Stimulated activated CD4-positive, alpha-beta T cell treated with anti-CD3 and anti-CD28 coated beads, Interleukin-12 subunit alpha, Interleukin-12 subunit beta, amount 100 ng/mL, for 24 hours (primary cell): ENCODE measurements at places on chromosomes 6 and 20.

DNA sequence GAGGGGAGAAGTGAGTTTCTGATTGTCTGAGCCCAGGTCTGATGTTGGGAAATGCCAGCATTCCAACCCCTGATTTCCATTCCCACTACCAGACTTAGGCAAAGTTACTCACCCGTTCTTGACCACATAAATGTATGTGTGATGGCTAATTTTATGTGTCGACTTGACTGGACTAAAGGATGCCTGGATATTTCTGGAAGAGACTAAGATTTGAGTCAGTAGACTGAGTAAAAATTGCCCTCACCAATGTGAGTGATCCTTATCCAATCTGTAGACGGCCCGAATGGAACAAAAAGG is 95.8 kb upstream of the TAB2 start:
- DNase-seq = no peak

DNA sequence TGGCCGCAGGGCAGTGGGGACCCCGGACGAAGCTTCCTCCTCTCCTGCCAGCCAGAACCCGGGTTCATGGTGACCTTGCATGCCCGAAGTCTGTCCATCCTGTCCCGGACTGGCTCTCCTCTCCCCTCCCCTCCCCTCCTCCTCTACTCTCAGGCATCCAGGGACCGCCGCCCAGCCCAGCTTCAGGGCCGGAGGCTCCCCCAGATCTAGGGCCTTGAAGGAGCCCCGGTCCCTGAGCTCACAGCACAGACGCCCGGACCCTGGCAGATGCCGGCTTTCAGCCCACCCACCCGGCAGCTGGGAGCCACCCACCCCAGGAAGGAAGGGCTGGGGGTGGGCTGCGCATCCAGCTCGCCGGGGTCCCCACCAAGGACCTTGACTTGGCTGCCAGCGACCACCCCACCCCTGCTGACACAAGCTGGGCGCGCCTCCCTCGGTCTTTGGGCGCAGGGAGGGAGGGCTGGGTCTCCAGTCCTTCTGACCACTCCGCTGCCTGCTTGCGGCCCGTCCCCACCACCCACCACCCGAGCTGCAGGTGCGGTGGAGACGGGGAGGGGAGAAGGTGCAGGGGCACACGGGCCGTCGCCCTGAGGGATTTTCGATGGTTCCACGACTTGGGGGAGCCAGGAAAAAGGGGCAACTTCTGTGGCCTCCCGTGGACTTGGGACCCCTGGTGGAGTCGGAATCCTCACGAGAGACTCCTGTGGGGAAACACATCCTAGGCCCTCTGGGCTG is 5.8 kb upstream of the ABHD16B start:
- no peak for DNase-seq

DNA sequence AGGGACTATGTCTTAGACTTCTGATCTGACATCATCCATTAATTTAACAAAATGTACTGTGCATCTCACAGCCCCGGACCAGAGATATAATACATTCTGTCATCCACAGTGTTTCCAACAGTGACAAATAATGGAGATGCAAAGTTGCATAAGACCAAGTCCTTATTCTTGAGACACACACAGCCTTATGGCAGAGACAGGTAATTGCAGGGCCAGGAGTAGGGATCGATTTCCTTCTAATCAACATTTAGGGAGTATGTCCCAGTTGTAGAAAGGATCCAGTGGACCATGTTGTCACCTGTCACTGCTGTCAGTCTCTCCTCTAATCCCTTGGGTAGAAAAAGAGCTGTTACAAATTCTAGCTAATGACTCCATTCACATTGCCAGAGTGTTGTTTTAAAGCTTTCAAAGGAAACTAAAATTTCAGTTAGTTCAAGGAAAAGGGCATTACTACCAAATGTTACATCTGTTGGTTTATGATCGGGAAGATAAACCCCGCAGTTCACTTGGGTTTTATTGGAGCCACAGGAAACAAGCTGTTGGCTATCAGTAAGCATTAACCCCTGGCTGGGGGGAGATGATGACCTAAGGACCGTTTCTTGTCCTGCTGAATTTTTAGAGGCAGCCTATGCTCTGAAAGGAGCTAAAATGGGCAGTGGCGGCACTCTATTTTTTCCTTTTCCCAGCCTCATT is 111.4 kb upstream of the ATXN1 start:
- DNase-seq = no peak

GRCh38 chr6:36504982-36505381 is 42.3 kb downstream of the STK38 start:
- no peak for DNase-seq

DNA sequence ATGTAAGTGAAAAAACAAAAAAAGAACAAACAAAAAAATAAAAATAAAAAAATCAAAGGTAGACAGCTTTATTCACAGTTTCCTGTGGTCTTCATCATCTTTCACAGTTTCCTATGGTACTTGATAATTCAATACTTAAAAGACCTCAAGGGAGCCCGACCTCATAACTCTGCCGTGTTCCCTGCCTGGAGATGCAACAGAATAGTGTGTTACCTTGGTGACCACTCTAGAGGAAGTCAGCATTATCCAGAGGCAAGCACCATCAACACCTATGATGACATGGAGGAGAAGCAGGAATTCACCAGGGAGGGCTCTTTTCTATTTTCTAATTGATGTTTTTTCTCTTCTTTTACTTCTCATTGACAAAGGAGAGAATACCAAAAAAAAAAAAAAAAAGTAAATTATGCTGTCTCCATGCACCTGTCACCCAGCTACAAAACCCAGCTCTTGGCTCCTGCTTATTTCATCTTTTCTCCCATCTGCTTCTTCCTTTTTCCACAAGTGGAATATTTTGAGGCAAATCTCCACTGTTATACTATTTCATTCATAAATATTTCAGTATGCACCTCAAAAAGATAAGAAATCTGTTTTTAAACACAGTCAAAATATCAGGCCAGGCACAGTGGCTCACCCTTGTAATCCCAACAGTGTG is 95.8 kb upstream of the STXBP5 start:
- DNase-seq = no peak

DNA sequence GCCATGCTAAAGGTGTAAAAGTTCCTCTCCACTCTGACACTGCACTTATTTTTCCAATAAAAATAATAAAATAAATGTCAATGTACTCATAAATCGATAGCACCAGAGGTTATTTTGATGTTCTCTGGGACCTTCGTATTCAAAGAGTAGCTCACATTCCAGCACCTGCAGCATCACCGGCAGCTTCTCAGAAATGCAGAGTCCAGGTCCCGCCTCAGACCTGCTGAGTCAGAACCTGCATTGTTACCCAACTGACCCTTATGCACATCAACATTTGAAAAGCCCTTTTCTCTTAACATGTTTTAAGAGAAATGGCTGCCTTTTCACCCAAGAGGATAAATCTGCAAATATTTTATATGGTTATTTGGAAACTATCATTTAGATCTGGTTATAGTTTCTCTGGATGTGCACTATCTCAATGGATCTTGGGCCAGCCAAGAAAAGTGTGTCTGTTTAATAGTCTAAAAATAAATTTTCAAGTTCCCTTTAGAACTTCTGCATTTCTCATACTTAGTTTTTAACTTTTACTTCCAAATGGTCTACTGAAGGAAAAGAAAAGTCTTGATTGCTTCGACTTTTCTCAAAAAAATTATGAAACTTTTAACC is 216.2 kb upstream of the PRDM1 start:
- DNase-seq = no peak

GRCh38 chr20:31709939-31710338 is 12.7 kb downstream of the BCL2L1 start:
- no peak for DNase-seq

DNA sequence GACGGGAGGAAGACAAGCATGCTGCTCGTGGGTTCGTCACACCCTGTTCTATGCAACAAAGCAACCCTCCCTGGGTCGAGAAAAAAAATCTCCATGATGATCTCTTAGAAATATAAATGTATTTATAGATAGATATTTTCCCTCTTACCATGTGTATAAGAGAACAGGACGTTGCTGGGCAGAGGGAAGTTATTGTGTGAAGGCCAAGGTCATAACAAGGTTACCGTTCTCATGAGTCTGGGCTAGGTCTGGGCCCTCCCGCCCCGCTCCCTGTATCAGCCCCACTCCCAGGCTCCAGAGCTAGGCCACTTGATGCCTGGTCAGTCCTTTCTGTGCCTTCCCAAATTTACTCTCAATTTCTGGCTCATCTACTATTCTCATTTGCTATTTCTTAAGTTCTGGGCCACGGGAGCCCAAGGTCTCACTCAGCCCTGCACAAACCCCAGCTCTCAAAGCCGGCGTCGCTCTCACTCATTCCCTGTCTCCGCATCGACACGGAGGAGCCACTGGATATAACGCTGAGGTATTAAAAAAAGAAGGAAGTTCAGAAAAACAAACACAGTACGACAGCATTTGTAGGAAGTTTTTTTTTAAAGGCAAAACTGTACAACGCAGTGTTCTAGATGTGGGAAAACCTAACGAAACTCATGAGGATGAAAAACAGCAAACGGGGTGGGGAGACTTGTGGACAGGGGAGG is 96.8 kb downstream of the PSMG4 start:
- no peak for DNase-seq

DNA sequence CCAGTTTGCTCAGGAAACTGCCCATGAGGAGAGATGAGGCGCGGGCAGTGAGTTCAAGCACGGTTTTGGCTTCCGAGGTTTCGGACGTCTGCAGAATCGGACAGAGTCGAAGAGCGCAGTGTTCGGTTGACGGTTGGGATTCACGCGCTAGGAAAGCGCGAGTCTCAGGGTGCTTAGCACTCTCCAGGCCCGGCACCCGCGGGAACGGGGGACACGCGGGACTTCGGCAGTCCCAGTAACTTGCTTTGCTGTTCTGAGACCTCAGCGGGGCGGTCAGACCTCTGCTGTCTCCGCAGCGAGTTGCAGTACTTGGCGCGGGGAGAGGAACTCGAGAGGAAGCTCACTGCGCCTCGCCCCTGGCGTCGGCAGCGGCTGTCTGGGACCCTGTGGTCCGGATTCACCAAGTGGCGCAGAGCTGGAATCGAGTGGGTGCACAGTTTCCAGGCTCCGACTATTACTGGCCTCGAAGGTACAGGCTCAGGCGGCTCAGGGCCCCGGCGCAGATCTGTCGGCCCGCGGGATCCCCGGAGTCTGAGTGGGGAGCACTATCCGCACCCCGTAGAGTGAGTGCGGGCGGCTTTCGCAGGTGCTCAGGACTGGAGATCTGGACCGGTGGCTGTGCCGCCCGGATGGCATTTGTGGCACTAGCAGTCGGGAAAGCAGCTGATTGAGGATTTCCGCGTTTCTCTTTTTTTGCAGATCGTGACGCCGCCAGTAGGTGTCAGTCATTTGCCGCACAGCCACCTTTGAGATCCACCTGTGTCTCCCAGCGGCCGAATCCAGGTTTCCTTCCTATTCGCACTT is at the start of gene POM121L2:
POM121L2 (minus strand) TSS at position 128 of the 804 bp plus-strand sequence; CDS start at position 25, 103 bp downstream.
- peak; percentile 62 for DNase-seq

DNA sequence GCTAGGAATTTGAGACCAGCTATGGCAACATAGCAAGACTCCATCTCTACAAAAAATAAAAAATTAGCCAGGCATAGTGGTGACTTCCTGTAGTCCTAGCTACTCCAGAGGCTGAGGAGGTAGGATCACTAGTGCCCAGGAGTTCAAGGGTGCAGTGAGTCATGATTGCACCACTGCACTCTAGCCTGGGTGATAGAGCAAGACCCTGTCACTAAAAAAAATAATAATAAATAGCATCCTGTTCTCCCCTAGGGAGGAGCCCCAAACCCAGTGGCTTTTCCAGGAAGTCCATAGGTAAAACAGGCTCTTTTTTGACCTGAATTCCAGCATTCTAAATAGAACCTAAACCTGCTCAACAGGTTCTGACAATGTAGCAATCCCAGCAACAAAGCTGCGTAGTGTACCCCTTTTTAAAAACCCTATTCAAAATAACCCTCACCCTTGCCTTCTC is 192.0 kb downstream of the ALDH8A1 start:
- DNase-seq = no peak

DNA sequence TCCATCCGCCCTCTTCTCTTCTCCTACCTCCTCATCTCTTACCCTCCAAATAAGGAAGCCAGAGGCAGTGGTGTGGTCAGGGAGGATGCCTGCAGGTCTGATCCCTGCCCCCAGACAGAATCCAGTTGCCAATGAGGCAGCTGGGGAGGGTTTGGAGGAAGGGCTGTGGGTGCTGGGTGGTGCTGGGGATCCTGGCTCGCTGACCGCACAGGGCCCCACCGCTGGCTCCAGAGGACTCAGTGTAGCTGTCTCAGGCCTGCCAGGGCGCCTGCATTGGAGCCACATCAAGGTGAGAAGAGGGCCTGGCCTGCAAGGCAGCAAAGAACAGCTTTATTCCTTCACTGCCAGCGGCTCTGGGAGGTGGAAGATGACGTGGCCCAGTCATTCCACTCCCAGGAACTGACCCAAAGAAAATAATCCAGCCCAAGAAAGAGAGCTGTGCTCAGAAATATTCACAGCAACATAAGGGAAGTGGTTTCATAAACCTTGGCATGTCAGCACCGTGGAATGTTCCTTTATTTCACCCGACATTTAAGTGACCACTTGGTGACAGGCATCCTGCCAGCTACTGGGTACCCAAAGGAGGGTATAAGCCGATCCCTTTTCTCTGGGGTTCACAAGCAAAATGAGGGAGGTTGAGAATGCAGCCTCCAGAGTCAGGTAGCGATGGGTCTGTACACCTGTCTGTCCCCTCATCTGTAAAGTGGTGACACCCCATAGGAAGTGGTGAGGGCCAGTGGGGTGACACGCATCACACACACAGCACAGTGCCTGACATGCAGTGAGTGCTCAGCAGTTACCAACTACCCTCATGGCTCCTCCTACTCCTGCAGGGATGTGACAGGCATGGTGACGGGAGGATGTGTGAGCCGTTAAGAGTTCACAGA is 125.1 kb downstream of the SNX5 start:
- no peak for DNase-seq

GRCh38 chr6:170237999-170238740 is 52.7 kb downstream of the DLL1 start:
- no peak for DNase-seq

DNA sequence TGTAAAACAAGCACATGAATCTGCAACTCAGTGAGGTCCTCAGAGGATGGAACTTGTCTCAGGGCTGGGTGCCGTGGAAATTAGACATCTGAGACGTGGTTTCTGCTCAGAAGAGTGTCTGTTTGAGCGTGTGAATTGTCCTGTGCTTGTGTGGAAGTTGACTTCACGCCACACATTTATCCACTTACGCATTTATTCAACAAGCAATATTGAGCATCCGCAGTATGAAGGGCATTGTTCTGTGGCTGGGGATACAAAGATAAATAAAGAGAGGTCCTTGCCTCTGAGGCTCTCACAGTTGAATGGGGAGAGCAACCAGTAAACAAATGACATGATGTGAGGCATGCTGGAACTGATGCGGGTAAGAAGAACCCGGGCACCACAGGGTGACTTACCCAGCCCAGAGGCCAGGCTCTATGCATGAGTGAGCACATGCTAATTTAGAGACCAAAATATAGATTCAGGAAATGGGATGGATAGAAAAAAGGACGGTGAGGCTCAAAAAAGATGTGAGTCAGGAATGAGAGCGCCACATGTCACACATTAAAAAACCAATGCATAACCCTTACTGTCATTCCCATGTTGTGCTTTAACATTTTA is 60.4 kb downstream of the SOBP start:
- no peak for DNase-seq

- no peak for DNase-seq
Observed at GRCh38 chr6:135555550-135555949, 58.0 kb upstream of the AHI1 start.

GRCh38 chr6:19837511-19838441 is 606 bp downstream of the ID4 start:
- DNase-seq = no peak

- DNase-seq = no peak
Observed at GRCh38 chr6:112227992-112228391, 26.4 kb downstream of the LAMA4 start.
